ENCODE measurements at places on chromosomes 7 and 10.

DNA sequence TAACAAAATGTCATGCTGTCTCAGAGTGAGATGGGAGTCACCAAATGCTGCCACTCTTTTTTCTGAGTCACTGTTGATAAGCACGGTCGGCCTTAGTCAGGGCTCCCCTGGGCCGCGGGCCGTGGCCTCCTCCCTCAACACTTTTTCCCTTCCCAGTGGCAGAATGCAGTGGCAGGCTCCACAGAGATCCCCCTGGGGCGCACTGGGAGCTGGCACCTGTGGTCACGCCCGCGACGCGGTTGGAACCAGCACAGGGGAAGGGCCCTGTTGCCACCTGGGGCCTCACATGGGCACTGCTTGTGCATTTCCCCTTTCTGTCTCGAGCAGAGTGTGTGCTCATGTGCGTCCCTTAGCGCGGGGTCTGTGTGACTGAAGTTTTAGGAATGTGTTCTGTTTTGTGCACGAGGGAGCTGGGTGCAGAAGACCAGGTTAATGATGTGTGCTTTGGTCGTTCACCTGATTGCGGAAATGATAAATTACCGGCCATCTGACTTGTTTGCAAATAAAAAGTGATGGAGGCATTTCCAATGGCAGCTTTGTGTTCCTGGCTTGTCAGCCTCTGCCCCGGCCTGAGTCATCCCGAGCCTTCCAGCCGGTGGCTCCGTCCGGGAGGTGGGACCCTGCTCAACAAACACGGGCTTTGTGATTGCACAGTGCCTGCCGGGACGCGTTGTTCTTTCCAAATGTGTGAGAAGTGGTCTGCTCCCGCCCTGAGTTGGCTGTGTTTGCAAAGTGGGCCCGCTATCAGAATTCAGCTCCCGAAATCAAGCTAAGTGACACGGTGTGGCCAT, 100.7 kb downstream of the NKX6-2 start:
- no peak for DNase-seq

- no peak for DNase-seq
Measured at GRCh38 chr10:110963162-110963561, 43.8 kb downstream of the SHOC2 start.

- DNase-seq: no peak
Measured at GRCh38 chr10:70693619-70694335, 21.5 kb downstream of the ADAMTS14 start.

DNA sequence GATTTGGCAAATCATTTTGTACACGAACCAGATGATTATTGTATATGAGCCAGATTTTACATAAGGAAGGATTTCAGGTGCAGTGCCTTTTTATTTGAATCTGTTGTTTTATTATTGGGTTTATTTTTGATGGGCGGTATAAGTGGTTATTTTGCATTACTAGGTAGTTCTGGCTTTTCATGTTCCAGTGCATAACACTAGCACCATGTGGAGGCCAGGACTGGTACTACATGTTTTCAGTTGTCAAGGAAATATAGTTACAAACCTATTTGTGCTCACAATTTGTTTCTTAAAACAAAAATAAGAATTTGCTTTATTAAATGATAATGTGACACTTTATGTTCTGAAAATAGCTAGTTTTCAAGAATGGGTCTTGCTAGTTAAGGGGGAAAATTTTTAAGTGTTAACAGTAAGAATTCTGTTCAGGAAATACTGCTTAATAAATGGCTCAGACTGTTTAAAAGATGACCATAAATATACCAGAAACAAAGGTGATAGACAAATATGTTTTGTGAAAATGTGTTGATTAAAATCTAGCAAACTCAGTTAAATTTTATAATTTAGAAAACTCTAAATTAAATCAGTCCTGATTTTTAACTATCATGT, 7.1 kb upstream of the SEMA3E start:
- no peak for DNase-seq

- DNase-seq: no peak
Measured at GRCh38 chr10:121481180-121481579, 117.1 kb downstream of the FGFR2 start.

GRCh38 chr7:130887957-130888371, 154.0 kb upstream of the KLF14 start:
- no peak for DNase-seq
